Activated CD4-positive, alpha-beta T cell treated with anti-CD3 and anti-CD28 coated beads, Interleukin-2, amount 50 U/mL, for 1 hour (primary cell): ENCODE measurements at places on chromosomes 4 and X.
A peak's percentile ranks its signal among the peaks of the same experiment; 100 is the strongest.

DNA sequence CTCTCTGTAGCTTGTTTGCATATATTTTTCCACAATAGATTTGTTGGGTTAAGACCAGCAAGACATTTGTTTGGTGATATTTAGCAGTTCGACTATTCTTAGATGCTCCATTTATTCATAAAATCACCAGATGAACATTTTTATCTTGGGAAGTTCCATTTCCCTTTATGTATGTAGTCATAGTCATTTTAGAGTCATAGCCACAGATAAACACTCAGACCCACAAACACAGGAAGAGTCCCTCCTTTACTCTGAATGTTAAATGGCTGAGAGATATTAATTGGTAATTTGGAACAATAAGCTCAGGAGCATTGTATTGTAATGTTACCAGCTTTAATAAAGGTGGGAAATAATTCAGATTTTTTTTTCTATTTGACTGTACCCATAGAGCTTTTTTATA lies 1608.7 kb downstream of the STIM2 start:
- no peak for DNase-seq

DNA sequence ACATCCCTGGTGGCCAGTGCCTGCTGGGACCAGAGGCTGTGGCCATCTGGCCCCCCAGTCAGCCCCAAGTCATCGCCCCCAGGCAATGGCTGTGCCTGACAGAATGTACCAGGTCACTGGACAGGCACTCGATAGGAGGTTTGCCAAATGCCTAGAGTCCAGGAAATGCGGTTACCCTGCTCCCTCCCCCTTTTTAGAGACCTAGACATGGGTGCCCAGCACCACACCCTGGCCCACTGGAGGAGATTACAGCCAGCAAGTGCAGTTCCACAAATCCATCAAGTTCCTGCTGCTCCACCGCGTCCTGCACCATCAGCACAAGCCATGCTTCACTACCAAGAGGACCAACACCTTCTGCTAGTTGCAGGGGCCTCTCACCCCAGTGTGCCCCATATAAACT lies 16.2 kb upstream of the ZFX start:
- no peak for DNase-seq

GRCh38 chrX:13090027-13090338 lies 45.6 kb upstream of the FAM9C start:
- DNase-seq = no peak

DNA sequence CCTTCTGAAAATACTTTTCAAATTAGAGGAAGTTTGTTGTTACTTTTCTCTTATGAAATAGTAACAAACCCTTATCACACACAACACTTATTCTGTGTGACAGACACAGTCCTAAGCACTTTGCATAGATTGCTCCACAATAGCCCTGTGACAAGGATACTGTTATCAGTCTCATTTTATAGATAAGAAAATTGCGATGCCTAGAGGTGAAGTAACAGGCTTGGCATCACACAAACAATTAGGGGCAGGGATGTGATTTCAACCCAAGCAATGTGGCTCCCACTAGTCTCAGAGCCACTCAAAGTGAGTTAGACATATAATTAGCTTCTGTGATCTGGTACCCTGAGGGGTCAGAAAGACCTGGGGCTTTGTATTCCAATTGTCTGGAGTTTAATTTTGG lies 339.9 kb downstream of the FBXO8 start:
- DNase-seq = no peak

DNA sequence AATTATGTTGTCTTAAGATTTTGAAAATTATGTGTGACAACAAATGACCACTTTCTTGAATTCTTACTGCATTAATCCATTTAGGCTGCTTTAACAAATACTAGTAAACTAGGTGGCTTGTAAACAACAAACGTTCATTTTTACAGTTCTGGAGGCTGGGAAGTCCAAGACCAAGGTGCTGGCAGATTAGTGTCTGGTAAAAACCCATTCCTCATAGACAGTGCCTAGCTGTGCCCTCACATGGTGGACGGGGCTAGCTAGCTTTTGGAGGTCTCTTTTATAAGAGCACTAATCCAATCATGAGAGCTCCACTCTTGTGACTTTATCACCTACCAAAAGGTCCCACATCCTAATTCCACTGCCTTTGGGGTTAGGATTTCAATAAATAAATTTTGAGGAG lies 425.8 kb downstream of the SPRY1 start:
- DNase-seq = no peak

- DNase-seq = no peak
These were observed 1618.1 kb downstream of the C4orf33 start for GRCh38 chr4:130714006-130714405.

GRCh38 chr4:156971165-156971675 lies 379 bp downstream of the PDGFC start:
- no peak for DNase-seq

DNA sequence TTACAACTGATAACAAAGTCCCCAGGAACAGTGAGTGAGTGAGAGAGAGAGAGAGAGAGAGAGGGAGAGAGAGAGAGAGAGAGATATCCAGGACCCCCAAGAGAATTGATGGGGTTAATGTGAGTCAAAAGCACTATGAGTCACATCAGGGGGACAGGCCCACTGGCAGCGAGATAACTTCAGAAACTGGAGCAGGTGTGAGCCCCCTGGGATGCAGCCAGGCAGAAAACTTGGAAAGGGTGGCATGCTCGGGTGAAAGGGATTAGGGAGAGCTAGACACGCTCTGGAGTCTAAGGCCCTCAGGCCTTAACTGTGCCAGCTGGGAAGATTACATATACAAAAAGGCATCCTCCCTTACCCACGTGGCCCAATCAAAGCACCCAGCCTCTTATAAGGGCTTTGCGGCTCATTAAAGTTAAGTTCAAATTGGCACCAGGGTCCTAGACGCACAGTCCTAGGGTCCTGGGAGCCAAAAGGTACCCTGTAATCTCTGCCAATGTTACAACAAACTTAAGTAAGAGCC lies 841 bp downstream of the ACOT9 start:
- DNase-seq = no peak

DNA sequence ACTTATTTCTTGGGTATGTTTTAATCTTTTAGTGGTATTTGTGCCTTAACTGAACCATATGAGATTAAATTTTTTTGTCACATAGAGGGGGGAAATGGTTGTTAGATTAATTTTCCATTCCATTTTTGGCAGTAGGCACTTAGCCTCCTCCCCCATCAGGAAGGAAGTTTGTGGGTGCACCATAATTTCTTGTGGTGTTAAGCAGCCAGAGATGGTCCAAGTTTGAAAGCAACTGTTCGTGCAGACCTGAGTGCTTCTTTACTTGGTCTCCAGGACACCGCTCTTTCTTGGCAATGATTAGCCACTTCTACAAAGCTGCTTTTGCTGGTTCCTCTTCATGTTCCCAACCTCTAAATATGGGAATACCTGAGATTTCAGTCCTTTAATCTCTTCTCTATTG lies 92.7 kb upstream of the RPL34 start:
- no peak for DNase-seq

- DNase-seq = no peak
These were observed 180.5 kb upstream of the RBPJ start for GRCh38 chr4:26140150-26140898.

DNA sequence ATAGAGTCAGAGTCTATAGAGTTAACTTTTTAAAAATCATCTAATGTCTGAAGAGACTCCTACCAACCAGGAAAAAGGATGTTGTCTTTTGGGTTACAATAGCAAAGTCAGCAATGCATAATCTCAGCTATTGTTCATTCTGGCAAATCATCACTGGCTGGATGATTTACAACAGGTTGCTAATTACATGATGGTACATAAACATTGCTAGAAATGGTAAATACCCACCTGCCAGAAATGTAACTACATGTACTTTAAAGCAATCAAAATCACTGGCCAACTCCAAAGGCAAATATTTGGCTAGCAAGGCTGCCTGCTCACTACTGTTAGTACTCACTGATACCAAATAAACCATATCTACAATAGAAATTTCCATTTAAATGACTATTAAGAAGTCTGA lies 91.1 kb downstream of the PPP3CA start:
- no peak for DNase-seq

DNA sequence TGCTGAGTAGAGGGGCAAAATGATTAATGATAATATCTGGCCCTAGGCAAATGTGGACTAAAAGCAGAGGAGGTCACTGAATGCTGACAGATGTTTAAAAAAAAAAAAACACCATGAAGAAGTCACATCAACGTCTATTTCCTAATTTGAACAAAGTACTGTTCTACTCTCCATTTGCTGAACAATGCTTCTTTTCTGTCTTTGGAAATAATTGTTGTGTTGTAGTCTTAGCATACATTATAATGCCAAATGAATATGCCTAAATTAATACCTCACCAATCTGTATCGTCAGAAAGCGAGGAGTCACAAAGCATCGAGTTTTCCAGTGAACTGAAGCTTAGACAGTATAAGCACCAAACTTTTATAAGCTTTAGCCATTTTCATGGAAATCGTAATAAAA lies 140.9 kb upstream of the JADE1 start:
- DNase-seq = no peak

DNA sequence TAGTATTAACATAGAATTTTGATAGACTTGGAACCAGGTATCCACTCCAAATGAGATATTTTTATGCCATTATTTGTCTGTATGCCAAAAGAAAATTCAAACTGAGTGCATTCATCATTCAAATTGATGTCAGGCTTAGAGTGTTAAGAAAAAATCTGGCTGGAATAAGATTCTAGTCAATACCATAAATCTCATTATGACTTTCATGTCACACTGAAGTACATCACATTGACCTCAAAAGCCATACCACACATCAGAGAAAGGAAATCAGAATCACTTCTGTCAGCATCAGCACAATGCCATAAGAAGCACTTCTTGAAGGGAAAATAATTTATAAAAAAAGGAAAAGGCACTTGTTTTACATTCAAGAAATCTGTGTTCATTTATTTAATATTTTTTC lies 119.0 kb upstream of the BMP3 start:
- no peak for DNase-seq

DNA sequence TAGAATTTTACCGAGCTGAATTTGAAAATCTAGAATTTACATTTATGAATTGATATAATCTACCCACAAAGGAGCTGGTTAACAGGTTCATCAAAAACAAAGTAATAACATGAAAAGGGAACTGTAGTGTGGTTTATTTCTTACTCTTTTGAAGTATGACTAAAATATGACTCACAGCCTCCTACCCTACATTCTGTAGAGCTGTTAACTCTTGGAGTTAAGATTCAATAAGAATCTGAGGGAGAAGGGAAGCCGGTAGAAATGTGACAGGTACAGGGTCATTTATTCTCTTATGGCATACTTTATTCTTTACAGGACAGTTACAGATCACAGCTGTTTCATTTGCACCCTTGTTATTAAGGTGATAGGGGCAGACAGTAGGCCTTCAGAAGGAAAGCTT lies 132.2 kb upstream of the FAM47B start:
- no peak for DNase-seq

- DNase-seq = no peak
These were observed 35.7 kb upstream of the GABRQ start for GRCh38 chrX:152601848-152602616.

GRCh38 chrX:72271812-72272211 lies 5.2 kb downstream of the RPS4X start:
- DNase-seq = no peak

GRCh38 chrX:95063554-95063953 lies 1389.5 kb downstream of the FAM133A start:
- no peak for DNase-seq

DNA sequence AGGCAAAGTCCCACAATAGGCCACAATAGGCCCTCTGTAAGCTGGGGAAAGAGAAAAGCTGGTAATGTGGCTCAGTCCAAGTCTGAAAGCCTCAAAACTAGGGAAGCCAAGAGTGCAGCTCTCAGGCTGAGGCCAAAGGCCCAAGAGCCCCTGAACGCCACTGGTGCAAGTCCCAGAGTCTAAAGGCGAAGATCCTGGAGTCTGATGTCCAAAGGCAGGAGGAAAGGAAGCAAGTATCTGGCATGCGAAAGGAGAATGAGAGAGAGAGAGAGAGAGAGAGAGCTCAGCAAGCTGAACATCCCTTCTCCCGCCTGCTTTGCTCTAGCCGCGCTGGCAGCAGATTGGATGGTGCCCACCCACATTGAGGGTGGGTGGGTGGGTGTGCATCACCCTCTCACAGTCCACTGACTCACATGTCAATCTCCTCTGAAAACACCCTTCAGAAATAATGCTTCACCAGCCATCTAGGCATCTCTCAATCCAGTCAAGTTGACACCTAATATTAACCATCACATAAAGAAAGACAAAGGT lies 30.9 kb upstream of the ELF2 start:
- no peak for DNase-seq

- no peak for DNase-seq
These were observed 22.4 kb upstream of the NEIL3 start for GRCh38 chr4:177287255-177287654.

GRCh38 chr4:89509708-89510281 lies 202.2 kb upstream of the GPRIN3 start:
- no peak for DNase-seq

GRCh38 chr4:69095301-69095731 lies 958 bp upstream of the UGT2B7 start:
- DNase-seq = no peak

GRCh38 chrX:77415161-77415560 lies 32.0 kb upstream of the FGF16 start:
- no peak for DNase-seq

GRCh38 chr4:128521156-128521555 lies 233.5 kb upstream of the PGRMC2 start:
- DNase-seq = no peak

DNA sequence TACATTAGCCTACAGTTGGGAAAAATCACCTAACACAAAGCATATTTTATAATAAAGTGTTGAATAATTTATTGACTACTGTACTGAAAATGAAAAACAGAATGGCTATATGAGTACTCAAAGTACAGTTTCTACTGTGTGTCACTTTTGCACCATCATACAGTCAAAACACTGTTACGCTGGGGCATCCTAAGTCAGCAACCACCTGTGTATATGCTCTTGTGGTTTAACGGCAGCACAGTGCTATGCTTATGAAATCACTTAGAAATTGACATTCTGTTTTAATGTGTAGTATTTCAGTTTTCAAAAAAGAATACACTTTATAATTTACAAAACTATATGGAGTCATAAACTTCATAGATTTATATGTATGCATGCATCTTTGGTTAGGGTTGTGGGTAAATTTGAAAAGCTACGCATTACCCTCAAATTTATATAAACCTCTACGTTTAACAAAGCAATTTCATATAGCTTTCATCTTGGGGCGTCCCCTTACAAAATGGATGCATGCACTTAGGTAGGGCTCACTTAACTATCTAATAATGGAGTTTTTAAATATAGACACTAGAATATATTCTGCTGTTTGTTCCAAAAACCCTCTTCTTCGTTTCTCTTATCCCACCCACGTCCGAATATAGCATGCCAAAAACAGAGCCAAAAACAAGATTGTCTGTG lies 690 bp upstream of the NEIL3 start:
- no peak for DNase-seq

- DNase-seq = peak; percentile 71
These were observed 14.1 kb downstream of the RPS6KA3 start for GRCh38 chrX:20252381-20253231.

DNA sequence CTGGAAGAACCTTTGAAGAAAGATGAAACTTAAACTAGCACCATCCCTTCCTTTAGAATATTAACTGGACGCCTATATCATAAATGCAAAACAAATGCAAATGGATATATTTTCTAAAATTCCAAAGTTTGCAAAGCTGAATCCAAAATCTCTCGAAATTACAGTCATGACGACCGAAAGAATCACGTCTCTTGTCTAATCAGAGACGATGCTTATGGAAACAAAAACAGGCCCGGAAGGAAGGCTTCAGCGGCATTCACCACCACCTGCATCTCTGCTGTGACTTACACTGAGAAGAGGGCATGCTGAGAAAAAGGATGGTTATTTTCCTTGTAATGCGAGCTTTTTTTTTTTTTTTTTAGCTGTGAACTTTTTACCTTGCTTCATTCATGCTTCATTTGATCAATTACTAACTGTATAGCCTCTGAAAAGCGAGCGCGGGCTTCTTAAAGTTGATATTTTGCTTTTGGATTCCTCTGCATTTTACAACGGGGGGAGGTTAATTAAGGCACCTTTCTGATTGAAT lies 209.3 kb downstream of the SOWAHB start:
- no peak for DNase-seq
